ENCODE measurements at places on chromosomes 16 and 17.
A peak's percentile ranks its signal among the peaks of the same experiment; 100 is the strongest.

DNA sequence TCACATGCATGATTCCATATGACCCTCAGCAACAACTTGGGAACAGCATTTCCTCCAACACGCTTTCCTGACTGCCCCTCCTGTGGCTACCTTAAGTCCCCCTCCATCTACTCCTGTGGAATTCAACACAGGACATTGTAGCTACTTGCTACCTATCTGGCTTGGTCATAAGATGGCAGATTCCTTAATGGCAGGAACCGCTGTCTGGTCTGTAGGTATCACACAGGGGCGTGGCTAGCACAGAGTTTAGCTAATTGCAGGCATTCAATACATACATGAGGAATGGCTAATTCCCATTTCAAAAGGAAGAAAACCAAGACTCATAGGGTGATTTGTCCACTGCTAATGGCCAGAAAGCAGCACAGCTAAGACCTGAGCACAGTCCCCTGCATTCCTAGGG, 8.6 kb downstream of the LRRC59 start:
- DNase-seq = no peak

DNA sequence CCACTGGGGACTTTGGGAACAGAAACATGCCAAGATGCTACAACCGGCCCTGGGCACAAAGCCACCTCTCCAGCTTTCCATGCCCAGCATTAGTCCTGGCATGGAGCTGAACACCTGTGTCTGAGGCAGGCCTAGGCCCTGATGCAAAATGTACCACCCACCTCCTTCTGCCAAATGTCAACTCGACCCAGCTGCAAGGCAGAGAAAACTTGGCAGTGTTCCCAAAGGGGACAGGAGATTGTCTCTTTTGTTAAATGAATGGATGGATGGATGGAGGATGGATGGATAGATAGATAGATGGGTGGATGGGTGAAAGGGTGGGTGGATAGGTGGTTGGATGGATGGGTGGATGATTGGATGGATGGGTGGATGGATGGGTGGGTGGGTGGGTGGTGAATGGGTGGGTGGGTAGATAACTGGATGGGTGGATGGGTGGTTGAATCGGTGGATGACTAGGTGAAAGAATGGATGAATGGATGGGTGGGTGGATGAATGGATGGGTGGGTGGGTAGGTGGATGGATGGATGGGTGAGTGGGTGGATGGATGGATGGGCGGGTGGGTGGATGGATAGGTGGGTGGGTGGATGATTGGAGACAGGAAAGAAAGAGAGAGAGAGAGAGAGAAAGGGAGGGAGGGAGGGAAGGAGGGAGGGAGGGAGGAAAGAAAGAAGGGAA, 73.4 kb upstream of the TNRC6C start:
- peak; percentile 14 for DNase-seq

- no peak for DNase-seq
Measured at GRCh38 chr16:30526137-30526822, at the start of gene ZNF768. TSS of gene ZNF768 (minus strand) at chr16:30526566. CDS start at chr16:30526413, 153 bp downstream.

DNA sequence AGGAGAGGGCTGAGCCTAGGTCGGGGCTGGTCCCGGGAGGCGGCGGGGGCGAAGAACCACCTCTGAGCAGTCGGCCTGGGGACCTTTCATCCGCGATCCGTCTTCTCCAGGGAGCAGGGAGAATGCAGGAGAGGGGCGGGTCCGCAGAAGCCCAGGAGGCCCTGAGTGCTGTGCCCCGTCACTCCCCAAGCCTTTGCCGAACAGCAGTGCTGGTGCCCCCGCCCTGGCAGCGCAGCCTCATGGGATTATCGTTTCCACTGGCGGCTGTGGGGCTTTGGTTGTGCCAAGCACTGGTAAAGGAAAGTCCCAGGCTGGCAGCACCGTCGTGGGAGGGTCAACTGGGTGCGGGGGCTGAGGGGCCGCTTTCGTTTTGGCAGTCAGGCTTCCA, 631 bp downstream of the TBL3 start:
- no peak for DNase-seq

DNA sequence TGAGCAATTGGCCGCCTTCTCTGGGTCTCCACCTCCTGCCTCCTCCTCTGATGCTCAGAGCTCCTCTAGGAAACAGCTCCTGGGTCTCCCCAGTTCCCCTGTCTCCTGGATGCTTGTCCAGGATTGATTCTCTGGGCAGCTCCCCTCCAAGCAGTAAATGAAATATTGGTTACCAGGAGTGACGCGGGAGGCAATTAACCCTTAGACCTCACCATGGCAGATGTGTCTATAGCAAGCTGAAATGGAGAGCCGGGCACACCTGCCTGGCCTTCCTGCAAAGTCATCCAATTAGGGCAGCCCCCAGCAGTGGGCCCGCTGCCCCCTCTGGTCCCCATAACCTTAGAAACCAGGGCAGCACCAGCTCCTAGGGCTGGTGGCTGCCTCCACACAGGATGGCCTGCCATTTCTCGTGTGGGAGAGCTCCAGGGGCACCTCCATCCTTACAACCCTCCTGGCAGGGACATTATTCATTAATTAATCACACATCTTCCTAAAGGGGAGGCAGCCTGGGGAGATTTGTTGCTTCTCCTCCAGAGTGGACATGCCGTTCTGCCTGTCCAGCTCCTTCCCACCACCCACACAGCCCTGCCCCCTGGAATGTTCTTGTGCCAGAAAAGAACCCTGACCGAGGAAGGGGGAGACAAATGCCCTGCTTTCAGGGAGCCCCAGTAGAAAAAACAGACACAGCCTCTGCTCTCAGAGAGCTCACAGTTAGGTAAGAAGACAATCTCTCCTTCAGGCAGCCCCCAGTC, 8.3 kb upstream of the KIF18B start:
- DNase-seq = no peak

GRCh38 chr17:77734371-77735080, 224.0 kb upstream of the TNRC6C start:
- peak; percentile 91 for DNase-seq

GRCh38 chr16:10981697-10982216, 37.4 kb downstream of the CLEC16A start:
- peak; percentile 80 for DNase-seq

DNA sequence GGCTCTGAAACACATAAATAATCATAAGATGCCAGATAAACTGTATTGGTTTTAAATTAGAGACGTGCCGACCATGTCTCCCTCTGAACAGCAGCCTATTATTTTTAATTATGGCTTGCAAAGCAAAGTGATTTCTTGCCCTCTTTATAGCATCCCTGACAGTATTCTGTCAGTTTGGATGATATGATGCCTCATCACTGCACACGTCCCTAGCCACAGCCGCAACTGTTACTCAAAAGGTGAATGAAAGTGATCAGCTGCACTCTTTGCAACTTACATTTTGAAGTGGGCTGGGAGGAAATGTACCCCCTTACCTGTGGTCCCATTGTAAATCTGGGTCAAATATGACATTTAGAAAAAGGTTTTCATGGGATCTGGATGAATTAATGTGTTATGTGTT, 389.9 kb downstream of the MAF start:
- no peak for DNase-seq

- no peak for DNase-seq
Measured at GRCh38 chr16:87951552-87952538, 611 bp downstream of the BANP start.

DNA sequence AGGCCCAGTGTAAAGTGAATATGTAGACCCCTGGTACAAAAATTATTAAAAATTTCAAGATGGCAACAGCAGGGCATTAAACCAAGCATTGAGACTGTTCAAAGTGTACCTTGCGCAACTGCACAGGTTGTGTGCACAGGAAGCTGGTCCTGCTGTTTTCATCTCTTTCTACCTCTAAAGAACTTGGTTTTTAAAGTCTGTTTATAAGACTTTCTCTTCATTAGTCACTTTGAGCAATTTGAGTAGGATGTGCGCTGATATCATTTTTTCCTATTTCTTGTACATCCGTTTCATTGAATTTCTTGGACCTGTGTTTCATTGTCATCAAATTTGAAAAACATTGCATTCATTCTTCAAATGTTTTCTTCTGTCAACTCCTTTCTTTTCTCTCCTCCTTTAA, 16.8 kb upstream of the PMP22 start:
- DNase-seq = no peak

DNA sequence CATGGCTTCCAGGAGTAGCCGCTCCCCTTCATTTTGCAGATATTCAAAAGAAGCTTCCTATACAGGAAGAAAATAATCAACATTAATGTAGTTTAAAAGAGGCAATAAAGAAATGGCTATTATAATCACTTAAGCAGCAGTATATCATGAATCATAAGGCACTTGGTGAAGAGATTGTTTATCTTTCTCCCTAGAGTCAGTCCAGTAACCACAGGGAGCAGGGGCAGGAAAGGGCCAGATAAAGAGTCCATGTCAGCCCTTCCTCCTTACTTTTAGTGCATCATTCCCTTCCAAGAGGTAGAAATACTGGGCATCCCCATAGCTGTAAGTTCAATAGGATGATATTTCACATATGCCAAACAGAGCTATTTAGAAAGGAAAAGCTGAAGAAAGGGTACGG, 184.6 kb upstream of the C17orf78 start:
- no peak for DNase-seq

GRCh38 chr17:43974382-43975266, 20.9 kb upstream of the PYY start:
- DNase-seq = no peak

DNA sequence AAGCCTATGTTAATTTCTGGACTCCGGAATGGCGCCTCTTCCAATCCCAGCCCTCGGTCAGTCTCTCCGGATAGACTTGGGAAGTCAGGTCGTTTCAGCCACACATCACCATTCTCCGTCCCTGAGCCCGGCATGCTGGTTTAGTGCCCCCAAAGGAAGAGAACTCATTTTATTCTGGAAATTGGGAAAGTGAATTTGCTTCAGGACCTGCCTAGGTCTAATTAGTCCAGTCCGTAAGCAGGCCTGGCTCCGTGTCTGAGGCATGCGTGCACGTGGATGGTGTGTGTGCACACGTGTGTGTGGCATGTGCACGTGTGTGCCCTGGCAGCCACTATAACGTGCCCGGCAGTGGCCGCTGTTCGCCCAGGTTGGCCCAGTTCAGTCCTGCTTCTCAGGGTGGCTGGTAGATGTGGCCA, 77.4 kb downstream of the RPA1 start:
- DNase-seq = no peak

Data from NCI-H1436 (cell line).